Brain pericyte (primary cell): ENCODE measurements at places on chromosomes 5 and 9.

GRCh38 chr9:119986713-119987112, 593.3 kb downstream of the CDK5RAP2 start:
- DNase-seq = no peak

- DNase-seq = no peak
These were observed 134.5 kb downstream of the PALM2AKAP2 start for GRCh38 chr9:109914280-109915027.

- no peak for DNase-seq
These were observed 209.9 kb upstream of the VLDLR start for GRCh38 chr9:2411459-2412215.

- no peak for DNase-seq
These were observed 135.2 kb upstream of the NFIL3 start for GRCh38 chr9:91558879-91559278.

DNA sequence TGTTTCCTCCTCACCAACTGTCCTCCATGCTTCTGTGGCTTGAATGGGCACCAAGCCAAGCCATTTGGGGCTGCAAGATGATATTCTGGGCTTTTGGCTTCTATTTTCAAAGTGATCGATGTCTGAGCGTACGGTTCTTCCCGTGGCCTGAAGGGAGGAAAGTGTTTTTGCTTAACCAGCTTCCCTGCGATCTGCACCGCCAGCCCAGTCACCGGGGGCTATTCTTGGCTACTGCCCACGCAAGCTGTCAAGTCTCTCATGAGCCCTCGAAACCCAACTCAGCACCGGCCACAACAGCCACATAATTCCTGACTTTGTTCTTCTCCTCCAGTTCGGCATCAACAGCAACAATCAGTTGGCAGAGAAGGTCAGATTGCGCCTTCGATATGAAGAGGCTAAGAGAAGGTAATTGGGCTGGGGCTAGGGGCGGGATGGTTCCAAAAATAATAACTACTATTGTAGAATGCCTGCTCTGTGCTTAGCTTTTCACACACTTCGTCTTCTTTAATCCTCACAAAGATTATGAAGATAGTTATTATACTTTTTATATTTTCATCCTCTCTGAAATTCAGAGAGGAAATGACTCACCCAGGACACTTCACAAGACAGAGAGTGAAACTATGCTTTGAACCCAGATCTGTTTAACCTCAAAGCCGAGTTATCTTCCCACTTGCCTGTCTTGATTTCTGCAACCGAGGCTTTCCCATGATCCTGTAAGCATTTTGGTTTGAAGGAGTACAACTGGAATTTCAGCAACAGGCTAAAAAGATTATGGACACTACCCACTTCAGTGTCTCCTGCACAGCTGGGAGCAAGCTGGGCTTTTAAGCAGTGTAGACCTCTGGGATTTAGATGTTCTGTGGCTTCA, 76.4 kb upstream of the RARS1 start:
- no peak for DNase-seq
